ENCODE measurements at places on chromosomes 3 and 15.

DNA sequence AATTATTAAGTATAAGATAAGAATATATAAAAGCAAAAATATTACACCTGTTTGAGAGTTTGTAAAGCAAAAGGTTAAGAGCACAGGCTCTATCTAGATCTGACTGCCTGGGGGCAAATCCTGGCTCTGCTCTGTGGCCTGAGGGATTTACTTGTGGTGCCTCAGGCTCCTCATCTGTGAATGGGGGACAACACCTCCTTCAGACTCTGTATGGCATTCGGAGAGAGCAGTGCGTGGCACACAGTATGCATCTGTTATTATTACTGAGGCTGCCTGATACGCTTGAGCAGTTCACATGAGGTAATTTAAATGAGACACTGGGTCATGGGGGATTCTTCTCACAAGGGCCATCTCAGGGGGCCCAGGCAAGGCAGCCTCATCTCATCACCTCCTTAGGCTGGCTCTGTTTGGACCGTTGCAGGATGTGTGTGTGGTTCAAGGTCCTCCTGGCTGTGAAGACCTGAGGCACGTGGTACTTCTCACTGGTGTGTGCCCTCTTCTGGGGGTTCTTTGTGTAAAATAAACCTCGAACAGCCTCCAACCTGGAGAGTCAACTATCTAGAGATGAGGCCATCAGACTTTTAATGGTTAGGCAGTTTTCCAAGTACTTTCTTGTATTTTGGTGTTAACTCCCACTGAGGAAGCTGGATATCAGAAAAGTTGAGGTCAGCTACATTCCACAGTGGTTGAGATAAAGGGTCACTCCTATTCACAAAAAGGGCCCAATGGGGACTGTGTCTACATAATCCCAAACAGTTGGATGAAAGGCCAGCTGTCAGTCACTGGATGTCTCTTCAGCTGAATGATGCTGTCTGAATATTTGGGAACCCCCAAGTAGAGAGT is 9.0 kb downstream of the GNB5 start:
- DNase-seq: no peak

GRCh38 chr3:13584901-13585300 is 36.0 kb downstream of the FBLN2 start:
- no peak for DNase-seq

DNA sequence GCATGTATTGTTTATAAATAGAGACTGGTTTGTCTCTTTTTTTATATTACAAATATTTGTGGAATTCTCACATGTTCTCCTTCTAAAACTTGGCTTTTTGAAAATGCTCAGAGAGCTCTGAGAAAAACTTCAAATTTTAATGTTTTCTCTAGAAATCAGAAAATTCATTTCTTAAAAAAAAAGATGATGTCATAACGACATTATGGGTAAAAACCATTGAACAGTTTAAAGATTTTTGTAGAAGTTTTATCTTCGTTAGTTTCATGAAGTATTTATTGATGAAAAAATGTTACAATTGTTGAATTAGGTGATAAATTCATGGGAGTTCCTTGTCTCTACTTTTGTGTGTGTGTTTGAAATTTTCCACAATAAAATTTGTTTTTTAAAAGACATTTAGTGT is 81.3 kb downstream of the SATB1 start:
- DNase-seq: no peak

DNA sequence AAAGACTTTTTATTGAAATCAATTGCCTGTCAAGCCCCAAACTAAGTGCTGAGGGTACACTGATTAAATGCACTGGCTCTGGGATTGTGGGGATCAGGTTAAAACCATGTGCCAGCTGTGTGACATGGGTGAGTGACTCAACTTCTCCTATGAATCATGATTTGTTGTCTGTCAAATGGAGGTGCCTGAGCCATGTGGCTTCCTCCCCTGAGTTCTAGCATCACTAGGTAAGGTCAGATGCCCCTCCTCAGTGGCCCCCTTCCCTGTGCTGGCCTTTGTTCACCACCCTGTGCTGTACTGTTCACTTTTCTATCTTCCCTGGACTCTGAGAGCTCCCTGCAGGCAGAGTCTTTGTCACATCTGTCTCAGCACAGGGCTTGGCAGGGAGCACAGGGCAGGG is 43.6 kb upstream of the ATP2B2 start:
- no peak for DNase-seq

- DNase-seq: no peak
Measured at GRCh38 chr3:127200086-127200691, 7.3 kb downstream of the PRR23E start.

DNA sequence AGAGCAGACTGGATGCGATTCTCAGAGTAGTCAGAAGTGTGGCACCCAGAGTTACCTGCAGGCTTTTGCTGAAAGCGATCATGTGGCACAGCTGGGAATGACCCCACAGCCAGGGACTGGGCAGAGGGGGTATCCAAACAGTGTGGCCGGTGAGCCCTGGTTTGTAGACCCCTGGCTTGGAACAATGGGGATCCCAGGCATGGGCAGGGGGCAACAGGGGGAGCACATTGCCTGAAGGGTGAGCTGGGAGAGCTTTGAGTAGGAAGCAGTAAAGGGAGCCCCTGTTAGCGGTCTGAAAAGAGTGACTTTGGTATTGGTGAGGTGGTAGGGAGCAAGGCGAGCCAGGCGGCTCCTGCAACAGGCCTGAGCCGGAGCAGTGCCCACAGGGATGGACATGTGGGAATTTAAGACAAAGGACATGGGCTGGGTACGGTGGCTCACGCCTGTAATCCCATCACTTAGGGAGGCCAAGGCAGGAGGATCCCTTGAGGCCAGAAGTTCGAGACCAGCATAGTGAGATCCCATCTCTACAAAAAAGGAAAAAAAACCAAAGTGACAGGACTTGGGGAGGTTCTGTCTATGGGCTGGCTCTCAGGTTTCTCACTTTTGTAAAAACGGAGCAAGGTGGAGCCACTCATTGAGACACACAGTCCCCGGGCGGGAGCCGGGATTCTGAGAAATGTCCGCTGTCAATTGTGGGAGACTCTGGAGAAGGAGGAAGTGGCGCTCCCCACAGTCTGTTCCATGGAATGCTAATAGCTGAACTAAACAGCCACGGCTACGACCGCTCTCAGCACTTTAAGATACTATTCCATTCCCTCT is 223.8 kb upstream of the LYSMD4 start:
- no peak for DNase-seq

DNA sequence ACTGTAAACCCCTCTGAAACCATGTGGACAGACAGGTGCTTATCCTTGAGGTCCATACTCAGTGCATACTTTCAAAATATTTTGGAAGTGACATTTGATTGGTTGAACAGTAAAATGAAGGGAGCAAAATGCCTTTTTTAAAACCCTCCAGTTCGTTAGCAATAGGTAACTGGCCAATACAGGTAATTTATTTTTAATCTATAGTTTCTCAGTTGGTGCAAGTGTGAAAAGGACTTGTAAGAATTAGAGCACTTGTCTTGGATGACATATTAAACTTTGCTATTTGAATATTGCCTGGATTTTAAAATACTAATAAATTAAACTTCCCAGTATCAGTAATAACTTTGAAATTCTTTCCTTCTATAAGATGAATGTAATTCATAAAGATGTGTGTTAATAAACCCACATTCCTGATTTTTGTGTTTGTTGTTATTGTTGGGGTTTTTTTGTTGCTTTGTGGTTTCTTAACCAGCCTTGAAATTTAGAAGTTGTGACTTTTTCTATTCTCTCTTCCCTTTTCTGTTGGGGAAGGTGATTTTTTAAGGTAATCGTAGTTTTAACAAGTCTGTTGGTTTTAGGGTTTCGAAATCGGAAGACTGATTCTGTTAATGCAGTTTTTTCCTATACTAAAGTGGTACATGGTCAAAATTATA is 90.0 kb downstream of the STT3B start:
- DNase-seq: no peak

GRCh38 chr3:124823206-124823605 is 64.0 kb downstream of the ITGB5 start:
- DNase-seq: no peak

DNA sequence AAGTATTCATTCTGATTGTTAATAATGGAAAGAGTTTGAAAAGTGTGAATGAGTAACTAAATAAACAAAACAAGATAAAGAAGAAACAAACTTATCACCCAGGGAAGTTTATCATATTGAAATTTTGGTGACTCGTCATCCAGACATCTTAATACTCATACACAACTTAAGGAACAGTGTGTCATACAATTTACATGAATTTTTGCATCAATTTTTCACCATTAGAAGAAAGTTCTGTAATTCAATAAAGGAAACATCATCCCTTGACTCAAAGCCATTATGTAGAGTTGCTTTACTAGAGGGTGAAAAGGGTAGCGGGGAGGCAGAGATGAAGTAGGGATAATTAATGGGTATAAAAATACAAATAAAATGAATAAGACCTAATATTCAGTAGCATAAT is 536.2 kb downstream of the GRM7 start:
- no peak for DNase-seq

GRCh38 chr3:57738391-57738790 is 17.7 kb upstream of the SLMAP start:
- no peak for DNase-seq

DNA sequence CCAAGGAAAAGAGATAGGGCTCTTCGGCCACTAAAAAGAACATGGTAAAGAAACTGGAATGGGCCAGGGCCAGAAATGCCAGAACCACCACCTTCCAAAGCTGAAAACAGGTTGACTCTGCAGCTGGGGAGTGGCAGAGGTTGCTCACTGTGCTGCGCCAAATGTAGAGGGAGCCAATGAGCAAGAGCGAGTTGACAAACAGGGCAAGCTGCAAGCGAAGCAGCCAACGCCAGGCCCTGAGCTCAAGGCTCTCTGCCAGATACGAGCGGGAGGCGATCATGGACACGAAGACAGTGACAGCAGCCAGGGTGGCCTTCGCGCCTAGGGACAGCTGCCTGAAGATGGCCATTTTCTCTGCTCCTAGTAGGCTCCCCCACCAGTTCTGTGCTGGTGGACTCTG is 3.1 kb downstream of the GLB1 start:
- DNase-seq: no peak

- peak; percentile 46 for DNase-seq
Measured at GRCh38 chr3:51371943-51372557, 13.0 kb upstream of the MANF start.

GRCh38 chr15:86609275-86609674 is 529.6 kb downstream of the AGBL1 start:
- DNase-seq: no peak

DNA sequence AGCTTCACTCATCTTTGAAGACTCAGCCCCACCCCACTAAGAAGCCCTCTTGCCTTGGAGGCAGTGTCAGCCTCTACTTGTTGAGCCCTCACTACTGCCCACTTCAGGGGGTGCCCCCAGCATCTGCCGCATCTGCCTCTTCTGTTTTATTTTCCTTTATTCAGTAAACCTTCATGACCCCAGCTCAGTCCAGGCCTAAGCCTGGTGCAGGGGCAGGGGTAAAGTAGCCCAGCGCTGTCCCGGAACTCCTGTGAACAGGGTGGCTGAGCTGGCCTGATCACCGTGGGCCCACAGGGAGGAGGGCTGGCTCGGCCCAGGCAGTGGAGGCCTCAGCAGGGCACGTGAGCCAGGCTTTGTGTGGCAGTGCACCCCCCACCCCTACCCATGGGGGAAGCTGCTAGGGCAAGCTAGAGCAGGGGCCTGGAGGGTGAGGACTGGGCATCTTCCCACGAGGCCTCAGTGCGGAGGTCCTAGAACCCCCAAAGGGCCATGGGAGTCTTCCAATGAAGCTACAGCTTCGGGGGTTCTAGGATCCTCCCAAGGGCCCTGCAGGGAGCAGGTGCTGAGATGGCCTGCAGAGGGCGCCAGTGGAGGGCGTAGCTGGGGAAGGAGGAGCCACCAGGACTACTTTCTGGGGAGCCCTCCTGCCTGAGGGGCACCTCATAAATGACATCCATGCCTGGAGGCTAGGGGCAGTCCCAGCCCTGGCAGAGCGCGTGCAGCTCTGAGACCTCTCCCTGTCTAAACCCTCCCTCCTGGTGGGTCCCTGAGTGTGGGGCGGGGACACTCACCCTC is 36.0 kb downstream of the TSPAN3 start:
- DNase-seq: no peak

DNA sequence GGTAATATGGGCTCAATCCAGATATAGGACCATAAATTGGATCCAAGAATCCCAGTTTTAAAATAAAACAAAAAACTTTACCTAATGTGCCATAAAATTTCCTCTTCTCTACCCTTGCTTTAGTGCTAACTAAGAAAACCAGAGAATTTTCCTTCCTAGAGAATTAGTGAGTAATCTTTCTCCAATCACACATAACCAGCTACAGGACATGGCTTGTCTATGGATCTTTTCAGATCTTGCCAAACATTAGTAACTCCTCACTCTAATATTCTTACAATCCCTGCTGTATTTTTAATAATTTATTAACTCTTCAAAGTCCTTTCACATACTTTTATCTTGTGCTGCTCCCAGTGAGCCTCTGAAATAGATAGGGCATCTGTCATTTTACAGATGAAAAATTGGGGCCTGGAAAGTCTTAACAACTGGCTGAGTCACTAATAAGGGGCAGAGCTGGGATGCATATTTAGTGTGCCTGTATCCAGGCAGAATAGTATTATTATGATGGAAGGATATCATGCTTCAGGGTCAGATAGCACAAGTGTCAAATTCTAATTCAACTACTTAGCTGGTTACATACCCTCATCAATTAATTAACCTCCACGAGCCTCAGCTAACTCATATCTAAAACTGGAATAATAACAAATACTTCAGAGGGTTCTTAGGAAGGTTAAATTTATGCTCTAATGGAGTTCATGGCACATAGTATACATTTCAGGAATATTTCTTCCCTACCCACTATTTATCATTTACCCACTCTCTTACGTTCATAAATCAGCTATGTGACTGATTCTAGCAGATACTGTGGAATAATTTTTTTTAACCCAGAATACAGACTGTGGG is 5.6 kb downstream of the ZBED2 start:
- DNase-seq: no peak

GRCh38 chr3:106533093-106533787 is 664.4 kb upstream of the CBLB start:
- DNase-seq: no peak

- no peak for DNase-seq
Measured at GRCh38 chr3:45140141-45140769, 5.9 kb downstream of the CDCP1 start.

All from AG09319 (cell line).